Pulmonary artery endothelial cell (primary cell): ENCODE measurements at places on chromosomes 16 and 17. TPM values are rescaled to one million over a fixed set of nuclear protein-coding genes. Genes with fewer than 3 reads are reported as not detected.
A peak's percentile ranks its signal among the peaks of the same experiment; 100 is the strongest.

Gene ACSM2A
- total RNA-seq: not detected in 2 replicates

Gene GNGT2
- 0.86 and 1.3 TPM in 2 replicates for total RNA-seq

GRCh38 chr16:13606804-13607203 lies 313.1 kb upstream of the ERCC4 start:
- DNase-seq: no peak

- no peak for DNase-seq
Observed at GRCh38 chr16:49592546-49593423, 219.2 kb downstream of the C16orf78 start.

- peak; percentile 76 for DNase-seq
Observed at GRCh38 chr16:81517629-81518438, 73.2 kb downstream of the CMIP start.
